HFFc6 (cell line): ENCODE measurements at places on chromosomes 7 and 10. TPM values are rescaled to one million over a fixed set of nuclear protein-coding genes. Genes with fewer than 3 reads are reported as not detected.

DNA sequence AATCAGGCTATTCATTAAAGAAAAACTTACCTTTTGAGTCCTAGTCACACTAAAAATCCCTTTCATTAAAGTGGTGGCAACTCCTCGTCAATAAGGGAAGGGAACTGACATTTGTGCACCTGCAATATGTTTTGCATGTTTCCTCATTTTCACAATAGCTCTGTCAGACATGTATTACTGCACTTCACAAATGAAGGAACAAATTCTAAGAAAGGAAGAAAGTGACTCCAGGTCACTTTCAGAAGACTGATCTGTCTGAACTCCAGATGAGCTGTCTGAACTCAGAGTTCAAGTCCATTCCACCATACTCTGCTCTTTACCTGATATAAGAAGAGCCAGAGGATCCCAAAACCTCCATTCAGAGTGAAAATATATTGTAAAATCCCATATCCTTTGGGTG, 50.3 kb upstream of the GSAP start:
- DNase-seq, result no peak

DNA sequence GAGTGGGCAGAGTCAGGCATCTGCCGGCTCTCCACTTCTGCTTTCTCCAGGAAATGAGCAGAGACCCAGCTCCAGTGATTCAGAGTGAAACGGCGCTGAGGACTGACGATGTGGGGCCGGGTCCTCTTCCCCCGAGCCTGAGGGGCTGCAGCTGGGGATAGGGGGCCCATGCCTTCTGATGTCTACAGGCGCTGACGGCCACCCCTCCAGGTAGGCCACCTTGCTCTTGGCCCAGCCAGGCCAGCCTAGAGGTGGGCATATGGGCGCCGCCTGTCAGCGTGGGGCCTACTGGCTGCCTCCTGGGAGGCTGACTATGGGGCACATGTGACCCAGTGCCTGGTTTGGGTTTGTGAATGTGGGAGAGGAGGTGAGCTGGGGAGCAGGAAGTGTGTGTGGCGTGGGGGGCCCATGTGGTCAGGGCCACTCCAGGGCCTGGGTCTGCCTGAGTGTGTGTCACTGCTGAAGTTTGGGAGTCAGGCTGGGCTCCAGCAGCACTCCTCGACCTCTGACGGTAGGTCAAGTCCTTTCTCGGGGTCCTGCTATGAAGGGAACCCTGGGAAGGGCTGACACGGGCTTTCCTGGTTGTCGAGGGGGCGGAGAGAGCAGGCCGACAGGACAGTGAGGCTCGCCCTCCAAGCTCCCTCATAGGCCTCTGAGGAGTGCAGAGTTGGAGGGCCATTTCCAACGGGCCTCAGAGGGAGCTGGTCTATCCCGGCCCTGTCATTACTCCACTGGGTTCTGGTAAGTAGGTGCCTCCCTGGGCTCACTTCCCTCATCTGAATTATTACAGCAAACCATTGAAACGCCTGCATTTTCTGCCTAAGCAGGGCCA, at the start of gene WDFY4:
WDFY4 (plus strand) TSS at position 82 of the 832 bp plus-strand sequence. CDS start 24,860 bp downstream, outside the sequence.
- DNase-seq, result no peak

- no peak for DNase-seq
Measured at GRCh38 chr10:20110125-20111100, 294.2 kb downstream of the PLXDC2 start.

DNA sequence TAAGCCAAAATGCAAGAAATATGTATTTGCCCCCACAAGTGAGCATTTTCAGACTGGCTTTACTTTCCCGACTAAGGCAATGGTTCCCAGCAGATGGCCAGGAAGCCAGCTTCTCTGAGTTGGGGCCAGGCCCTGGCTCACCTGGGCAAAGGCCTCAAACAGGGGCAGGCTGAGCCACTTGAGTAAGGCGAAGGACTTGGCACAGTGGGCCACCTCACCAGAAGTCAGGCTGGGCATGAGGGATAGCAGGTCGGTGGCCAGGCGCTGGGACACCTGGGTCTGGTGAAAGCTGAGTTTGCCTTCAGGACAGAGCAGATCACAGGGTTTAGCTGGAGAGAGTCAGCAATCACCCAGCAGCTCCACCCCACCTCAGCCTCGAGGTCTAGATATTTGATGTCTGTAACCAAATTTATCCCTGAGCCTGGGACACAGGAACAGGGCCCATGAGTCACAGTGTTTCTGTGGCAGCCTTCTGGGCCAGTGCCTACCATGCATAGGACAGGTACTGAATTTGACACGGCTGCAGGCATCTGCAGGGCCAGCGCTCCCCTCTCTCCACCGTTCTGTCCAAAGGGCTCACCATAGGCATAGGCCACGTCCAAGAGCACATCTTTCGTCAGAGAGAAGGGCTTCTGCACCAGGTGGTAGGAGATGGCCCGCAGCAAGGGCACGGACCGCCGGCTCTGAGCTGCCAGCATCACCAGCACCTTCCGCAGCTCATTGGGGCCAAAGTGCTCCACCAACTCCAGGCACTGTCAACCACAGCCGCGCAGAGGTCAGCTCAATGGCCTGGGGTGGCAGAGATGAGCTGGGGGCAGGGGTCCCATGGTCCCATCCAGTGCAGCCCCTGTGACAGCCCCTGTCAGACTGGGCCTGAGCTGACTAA, 7.3 kb downstream of the TBRG4 start:
- DNase-seq, result no peak

DNA sequence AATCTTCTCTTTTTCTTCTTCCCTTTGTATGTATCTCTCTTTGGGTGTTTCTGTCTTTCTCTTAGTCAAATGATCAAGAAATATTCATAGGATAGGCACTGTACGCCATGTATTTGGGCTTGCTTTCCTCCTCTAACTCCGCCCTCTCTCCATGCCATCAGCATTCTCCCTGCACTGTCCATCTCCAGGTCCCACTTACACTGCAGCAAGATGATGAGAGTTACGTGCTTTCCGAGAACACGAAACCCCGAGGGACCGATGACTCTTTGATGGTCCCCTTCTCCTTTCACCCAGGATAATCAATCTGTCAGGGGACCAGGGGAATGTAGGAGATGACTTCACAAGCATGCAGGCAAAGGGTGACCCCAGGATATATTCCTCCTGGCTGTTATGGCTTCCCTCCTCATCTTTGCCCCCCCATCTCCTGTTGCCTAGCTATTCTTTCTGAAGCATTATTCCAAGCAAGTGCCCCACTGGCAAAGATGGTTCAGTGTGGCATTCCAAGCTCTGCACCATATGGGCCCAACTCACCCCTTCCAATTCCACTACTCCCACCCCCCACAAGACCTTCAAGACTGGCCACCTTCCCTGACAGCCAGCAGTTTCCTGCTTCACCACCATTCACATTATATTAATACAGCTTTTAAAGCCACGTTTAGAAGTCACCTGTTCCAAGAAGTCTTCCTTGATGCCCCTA, 40.0 kb downstream of the HIF1AN start:
- DNase-seq, result no peak

DNA sequence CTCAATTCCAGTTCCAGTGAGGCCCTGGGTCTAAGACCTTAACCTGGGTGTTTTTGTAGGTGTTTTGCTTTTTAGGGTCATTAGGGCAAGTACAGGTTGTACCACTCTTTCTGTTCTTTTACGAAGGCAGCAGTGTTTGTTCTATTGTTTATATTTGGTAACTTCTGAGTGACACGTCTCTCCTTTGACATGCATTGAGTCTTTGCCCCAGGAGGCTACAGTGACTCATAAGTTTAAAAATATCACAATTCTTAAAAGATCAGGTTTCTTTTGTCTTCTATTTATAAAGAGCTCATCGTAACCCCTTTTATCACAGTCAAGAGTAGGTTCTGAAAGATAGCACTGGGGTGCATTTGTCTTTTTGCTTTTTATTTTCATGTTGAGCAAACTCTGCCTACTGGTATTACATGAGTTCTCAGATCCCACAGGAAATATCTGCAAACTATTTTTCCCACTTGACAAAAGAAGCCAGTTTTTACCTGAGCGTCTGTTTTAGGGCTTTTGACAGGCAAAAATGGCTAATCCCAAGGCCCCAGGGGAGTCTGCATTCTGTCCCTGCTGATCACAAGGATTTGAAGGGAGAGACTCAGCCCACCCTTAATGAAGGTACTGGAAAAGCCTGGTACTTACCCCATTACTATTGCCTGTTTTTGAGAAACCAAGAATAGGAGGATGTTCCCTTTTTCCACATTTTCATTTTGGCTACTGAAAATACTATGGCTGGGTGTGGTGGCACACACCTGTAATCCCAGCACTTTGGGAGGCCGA, 7.9 kb downstream of the NUDT13 start:
- DNase-seq, result peak; percentile 39

DNA sequence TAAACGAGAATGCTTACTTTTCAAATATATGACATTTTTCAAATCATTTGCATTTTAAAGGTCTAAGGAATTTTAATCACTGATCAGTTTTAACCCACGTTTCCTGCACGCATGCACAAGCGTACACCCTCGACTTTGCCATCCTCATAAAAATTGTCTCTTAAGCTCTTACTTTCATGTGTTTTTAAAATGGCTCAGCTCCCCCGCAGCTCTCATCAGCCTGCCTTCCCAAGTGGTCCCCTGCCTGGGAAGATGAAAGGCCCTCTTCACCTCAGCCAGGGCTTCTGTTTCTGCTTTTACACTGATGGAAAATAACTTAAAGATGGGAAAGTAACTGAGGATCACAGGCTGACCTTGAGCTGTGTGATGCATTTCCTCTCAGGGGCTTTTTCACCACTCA, 131.6 kb upstream of the LSM8 start:
- DNase-seq, result no peak

DNA sequence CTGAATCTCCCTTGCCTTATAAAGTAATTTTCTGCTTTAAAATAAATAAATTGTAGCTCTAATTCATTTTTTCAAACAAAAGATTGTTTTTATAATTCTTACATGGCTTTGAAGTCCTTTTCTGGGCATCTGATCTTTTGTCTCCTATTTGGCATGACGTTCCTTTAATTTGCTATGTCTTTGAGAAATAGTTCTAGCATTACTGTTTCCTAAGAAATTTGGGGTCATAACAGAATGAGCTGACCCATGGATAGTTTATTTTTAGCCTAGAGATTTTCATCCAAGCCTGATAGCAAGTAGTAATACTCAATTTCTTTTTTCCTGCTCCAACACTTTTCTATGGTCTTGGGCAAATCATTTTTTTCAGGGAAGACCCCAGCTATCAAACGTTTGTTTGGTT, 31.4 kb downstream of the CCDC71L start:
- DNase-seq, result peak; percentile 57

GRCh38 chr7:37248396-37248861, 200.2 kb downstream of the ELMO1 start:
- DNase-seq, result no peak

GRCh38 chr10:88689366-88689765, 16.7 kb upstream of the LIPK start:
- no peak for DNase-seq

DNA sequence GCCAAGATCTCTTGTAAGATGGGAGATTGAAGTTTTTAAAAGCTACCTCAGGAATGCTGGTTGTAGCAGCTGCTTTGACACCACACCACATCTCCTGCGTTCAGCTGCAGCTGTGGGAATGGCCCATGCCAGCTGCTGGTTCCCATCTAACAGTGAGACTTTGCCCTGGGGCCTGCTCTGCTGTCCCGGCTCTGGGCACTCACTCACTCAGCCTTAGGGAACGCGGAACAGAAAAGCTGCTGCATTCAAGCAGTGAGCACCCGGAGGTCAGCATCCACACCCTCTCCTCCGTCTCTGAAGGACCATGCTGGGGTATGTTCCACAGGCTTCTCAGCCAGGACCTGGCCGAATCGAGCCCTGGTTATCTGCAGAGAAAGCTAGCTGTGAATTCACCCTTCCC, 197.1 kb upstream of the CXCL12 start:
- DNase-seq, result peak; percentile 41

DNA sequence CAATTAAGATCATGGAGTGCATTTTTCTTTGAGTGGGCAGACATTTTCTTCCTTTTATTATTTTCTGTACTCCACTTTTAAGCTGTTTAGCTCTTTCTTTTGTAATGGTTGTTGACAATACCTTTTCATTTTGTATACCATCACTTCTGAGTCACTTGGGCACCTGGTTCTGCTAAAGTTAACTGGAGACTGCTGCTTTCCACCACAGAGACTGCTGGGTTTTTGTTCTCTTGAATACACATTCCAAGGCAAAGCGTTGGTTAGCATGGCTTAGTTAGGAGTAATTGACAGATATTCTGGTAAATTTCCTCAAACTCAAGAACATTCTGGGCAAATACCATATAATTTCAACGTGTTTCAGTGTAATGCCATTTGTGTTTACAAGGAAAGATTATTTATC, 541.9 kb upstream of the CELF2 start:
- DNase-seq, result no peak

- peak; percentile 37 for DNase-seq
Measured at GRCh38 chr7:93442478-93443224, 131.9 kb downstream of the CALCR start.

GRCh38 chr7:28919510-28919909, 38.6 kb downstream of the TRIL start:
- DNase-seq, result no peak

DNA sequence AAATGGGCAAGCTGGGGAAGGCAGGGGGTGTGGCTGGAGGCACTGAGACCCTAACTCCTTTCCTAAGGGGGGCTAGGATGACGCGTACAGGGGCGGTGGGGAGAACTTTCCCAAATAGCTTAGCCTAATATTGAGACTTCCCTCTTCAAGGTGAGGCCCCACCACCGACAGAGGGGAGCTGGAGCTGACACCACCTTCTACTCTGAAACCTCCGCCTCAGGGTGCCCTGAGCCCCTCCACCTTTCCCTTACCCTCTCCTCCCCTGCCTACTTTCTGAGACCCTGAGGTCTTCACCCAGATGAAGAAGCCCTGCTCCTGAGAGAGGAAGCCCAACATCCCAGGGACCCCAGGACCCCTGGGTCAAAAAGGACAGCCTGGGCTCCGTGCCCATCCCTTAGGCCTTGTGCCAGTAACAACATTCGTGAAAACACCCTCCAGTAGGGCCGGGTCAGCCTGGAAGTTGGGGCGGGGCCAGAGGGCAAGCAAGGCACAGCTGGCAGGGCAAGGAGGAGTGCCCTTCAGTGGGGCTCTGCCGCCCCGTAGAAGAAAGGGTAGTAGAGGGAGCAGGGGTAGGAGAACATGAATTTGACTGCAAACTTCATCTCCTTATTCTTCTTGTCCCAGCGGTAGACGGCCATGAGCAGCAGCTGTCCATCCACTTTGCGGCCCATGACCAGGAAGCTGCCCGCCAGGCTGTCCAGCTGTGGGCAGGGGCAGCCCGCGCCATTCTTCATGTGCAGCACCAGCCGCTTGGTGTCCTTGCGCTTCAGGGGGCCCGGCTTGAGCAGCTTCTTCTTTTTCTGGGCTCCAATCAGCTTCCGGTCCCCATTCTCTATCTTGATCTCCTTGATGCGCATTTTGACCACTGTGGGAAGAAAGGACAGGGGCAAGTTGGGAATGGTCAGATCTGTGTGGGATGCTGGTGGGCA, 4.5 kb downstream of the SFRP5 start:
- DNase-seq, result no peak

GRCh38 chr10:19493917-19494316, 322.3 kb upstream of the PLXDC2 start:
- DNase-seq, result no peak

GRCh38 chr10:128630787-128631252, 504.6 kb upstream of the MKI67 start:
- no peak for DNase-seq

- no peak for DNase-seq
Measured at GRCh38 chr10:12667052-12667451, 317.7 kb downstream of the CAMK1D start.

GTF2IRD1 gene
- 21.2 to 24.6 TPM (median 22.2 TPM) in 3 replicates for total RNA-seq

TMEM60 gene
- total RNA-seq, result 21.4 to 22.4 TPM (median 21.4 TPM) in 3 replicates

ABCA13 gene
- total RNA-seq, result 0.06 to 0.08 TPM in 2 of 3 replicates, not detected in the other

TMEM168 gene
- 14.0 to 18.2 TPM (median 15.4 TPM) in 3 replicates for total RNA-seq

FHIP2A gene
- total RNA-seq, result 32.8 to 38.8 TPM (median 35.1 TPM) in 3 replicates

MMRN2 gene
- total RNA-seq, result 0.76 to 1.5 TPM (median 1.1 TPM) in 3 replicates

ODAD2 gene
- 11.3 to 16.8 TPM (median 13.0 TPM) in 3 replicates for total RNA-seq

CHAT gene
- not detected in 3 replicates for total RNA-seq

AGR3 gene
- total RNA-seq, result not detected in 3 replicates

PPP1R9A gene
- total RNA-seq, result not detected in 3 replicates
